NCI-H1417 treated with DMSO at 0.1 percent for 48 hours (cell line): ENCODE measurements at places on chromosomes 4 and X.

GRCh38 chrX:84873176-84873575 lies 130.5 kb upstream of the APOOL start:
- no peak for DNase-seq

- no peak for DNase-seq
Measured at GRCh38 chr4:73007526-73008100, 61.9 kb downstream of the COX18 start.

GRCh38 chr4:19780871-19781270 lies 470.8 kb upstream of the SLIT2 start:
- no peak for DNase-seq

- no peak for DNase-seq
Measured at GRCh38 chrX:49272421-49272820, 2.8 kb downstream of the PPP1R3F start.

DNA sequence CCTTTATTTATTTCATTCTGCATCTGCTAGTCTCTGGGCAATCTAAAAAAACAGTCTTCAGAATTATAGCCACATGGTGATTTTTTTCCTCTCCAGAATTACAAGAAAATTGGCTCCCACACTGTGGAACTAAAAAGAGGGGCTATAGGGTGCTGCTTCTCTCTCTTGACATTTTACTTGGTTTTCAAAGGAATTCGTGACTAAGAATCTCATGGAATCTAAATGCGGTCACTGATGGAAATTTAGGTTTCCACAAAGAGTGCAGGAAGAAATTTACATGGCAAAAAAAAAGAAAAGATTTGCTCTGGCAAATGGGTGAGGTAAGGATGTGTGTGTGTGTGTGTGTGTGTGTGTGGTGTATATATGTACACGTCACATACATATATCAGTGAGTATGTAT lies 10.2 kb downstream of the ATXN3L start:
- no peak for DNase-seq

DNA sequence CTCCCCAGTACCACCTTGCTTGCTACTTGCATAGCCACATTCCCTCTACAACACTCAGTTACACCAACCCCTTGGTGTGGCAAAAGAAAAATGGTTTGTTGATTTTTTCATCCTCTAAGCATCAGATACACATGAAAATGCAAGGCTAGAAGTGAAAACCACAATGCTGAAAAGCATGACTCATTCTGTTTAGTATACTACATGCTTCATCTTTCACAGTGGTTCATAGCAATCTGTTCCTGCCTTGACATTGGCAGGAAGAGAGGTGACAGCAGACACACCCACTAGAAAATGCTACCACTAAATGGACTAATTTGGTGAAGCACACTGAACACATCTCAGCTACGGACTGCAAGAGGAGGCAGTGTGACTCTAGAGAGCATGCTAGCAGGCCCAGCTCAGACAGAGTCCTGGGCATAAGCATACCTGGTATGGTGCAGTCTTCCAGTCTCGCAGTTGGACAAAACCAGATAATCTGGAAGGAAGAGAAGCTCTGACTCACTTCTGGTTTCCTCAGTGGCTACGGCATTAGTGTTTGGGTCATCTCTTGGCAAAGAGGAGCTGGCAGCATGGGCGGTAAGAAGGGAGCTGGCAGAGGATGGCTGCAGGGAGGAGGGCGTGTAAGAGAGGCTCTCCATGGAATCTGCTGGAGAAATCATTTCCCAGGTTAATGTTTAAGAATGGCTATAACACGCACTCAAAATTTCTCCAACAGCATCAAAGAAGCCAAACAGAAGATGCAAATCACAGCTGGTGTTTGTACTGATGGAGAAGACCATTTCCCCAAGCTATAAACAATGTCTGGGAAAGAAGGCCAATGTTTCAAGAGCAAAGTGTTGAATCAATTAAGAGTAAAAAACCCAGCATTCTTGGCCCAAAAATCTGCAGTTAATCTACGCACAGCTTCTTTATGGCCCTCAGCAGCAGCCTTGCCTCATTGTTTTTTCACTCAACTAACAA lies 37.8 kb downstream of the GAB3 start:
- DNase-seq = no peak

DNA sequence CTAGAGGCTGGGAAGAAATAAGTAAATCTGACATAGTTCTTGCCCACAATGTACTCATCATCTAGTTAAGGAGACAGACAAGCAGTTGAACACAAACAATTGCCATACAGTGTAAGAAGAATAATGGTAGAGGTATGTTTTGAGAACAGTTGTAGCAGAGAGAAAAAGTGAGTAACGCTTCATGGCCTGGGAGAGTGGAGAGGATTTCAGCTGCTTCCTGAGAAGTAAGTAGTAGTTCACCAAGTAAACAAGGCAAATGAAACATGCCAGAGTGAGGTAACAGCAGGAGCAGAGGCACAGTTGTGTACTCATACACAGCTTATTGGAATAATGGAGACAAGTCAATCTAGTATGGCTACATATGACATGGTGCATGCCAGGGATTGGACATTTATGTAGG lies 53.6 kb upstream of the RAP2C start:
- no peak for DNase-seq

- no peak for DNase-seq
Measured at GRCh38 chr4:7806338-7807090, 133.1 kb downstream of the AFAP1 start.

DNA sequence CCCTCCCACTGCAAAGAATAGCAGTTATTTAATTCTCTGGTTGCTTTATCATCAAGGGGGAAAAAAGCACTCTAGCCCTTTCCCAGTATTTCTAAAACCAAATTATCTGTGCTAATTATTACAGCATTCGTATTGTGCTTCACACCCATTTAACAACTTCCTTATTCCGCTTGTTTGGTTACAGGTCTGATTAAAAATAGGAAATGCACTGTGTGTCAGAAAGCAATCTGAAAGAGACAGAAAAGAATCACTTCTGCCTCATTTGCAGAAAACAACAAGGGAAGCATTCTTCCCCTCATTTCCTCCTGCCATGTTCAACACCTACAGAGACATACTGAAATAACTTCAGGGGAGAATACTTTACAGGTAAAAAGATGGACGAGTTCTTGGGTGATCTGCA lies 114.9 kb upstream of the MAP3K15 start:
- no peak for DNase-seq

GRCh38 chr4:182643801-182644682 lies 273.1 kb downstream of the DCTD start:
- DNase-seq = no peak

DNA sequence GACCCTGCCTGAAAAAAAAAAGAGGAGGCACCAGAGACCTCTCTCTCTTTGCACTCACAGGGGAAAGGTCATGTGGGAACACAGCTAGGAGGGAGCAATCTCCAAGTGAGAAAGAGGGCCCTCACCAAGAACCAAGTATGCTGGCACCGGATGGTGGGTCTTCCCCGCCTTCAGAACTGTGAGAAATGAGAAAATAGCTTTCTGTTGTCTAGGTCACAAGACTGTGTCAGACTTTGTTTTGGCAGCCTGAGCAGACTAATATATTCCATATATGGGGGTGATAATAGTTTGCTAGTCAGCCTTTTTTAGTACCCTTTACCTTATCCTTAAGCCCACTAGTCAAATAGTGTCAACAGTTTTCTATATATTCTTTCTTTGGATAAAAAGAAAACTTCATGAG lies 193.0 kb downstream of the TRIML1 start:
- DNase-seq = no peak

DNA sequence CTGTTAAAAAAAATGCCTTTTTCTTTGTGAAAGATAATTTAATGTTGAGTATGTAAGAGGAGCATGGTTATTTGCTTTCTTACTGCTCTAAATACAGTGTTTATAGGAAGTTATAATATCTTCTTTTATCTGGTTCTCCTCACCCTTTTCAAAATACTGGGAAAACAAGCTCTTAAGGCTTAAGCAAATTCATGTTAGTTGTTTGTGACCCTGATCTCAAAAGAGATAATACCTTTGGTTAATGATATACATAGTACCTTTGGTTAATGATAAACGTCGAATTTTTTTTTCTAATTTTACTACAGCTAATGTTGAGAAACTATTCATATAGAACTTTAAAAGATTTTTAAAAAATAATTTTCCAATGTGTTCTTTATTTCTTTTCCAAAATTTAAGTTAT lies 180.1 kb downstream of the RAPGEF2 start:
- no peak for DNase-seq

DNA sequence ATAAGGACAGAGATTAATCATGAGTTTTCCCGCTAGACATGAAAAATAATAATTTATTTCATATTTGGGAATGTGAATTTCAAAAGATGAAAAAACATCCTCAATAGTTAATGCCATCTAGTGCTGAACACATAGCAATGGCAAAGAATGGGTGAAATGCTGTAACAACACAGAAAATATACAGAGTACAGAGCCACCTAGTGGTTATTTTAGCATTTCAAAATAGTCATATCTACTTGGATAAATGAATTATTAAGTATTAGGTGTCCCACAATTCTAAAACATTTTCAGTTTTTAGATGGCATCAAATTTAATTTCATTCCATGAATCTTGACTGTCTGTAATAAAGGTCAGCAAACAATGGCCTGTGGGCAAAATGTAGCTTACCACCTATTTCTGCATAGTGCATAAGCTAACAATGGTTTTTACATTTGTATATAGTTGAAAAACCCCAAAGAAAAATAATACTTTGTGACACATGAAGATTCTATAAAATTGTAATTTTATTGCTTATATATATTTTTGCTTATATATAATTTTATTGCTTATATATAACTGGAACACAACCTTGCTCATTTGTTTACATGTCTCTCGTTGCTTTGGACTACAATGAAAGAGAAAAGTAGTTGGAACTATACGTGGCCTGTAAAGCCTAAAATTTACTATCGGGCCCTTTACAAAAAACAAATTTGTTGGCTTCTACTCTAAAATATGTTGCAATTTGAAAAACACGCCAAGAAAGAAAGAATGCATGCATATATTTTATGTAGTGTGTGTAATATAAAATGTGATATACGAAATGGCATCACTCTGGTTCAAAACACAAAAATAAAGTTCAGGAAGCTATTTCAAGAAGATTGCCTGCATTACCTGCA lies 99.1 kb upstream of the FAM47C start:
- peak; percentile 2 for DNase-seq

- DNase-seq = no peak
Measured at GRCh38 chr4:90099812-90100211, 27.4 kb upstream of the CCSER1 start.

DNA sequence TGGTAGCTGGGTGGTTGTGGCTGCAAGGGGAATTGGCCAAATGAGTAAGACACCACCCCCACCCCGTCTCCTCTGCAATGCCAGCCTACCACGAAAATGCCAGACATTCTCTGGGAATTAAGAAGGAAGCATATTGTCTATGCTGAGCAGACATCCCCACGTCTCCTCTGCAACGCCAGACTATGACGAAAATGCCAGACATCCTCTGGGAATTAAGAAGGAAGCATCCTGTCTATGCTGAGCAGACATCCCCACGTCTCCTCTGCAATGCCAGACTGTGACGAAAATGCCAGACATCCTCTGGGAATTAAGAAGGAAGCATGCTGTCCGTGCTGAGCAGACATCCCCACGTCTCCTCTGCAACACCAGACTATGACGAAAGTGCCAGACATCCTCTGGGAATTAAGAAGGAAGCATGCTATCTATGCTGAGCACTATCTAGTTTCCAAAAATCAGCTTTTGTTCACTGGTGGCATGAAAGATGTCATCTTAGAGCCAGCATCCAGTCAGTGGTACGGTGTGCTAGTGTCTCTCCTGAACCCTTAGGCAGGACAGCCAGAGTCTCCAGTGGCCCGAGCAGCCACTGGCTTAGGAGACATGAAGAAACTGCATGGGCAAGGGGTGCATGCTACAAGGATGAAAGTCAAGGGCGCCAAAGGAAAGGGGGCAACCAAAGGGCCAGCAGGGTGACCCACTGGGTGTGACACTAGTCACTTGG lies 339.8 kb upstream of the FRG1 start:
- no peak for DNase-seq

DNA sequence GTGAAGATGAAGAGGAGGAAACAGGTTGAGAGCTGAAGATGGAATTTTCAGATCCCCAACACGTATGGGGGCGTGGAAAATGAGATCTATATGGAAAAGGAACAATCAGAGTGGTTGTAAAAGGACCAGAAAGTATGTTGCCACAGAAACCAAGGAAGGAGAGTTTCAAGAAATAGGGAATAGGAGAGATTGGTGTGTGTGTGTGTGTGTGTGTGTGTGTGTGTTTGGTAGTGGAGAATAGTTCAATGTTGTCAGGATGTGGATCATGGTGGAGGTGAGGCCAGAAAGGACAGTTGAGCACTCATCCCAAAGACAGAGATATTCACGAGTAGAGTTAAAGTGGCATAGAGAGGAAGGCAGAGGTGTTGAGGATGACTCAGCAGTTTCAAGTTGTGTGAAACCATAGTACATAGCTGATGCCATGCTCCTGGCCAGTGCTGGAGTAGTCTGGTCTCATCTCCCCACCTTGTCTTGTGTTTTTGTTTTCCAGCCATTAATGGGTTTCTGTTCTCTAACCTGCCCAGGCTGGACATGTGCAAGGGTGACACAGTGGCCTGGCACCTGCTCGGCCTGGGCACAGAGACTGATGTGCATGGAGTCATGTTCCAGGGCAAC lies 36.1 kb downstream of the HEPH start:
- DNase-seq = no peak

GRCh38 chr4:168325591-168325990 lies 7.0 kb upstream of the DDX60 start:
- DNase-seq = no peak

- no peak for DNase-seq
Measured at GRCh38 chr4:140367738-140368137, 5.7 kb upstream of the SCOC start.

- no peak for DNase-seq
Measured at GRCh38 chr4:9893329-9894108, 112.1 kb downstream of the DRD5 start.

GRCh38 chr4:35138449-35138848 lies 1105.9 kb downstream of the ARAP2 start:
- no peak for DNase-seq

GRCh38 chrX:11439846-11440245 lies 146.6 kb downstream of the AMELX start:
- no peak for DNase-seq

DNA sequence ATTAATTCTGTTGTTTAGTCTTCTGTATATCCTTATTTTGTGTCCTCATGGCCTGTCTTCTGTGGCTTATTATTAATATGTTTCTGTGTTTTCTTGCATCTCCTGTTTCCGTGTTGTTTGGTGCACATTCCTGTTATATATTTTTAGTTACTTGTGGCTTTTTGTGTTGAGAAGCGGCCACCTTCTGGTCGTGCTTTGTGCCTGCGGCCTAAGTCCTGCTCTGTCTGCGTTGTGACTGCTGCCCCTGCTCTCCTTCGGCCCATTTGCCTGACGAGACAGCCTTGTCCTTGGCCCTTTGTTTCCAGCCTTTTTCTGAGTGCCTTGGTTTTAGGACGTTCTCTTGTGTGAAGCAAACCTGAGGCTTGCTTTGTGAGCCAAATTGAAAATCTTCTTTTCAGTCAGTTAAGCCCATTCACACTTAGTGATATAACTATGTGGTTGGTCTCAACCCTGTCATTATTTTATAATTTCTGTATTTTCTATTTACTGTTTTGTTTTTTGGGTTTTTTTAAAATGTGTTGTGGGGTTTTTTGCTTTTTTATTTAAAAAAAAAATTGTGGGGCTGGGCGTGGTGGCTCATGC lies 43.8 kb downstream of the TNIP2 start:
- no peak for DNase-seq

- DNase-seq = no peak
Measured at GRCh38 chr4:3256230-3257102, 7.5 kb downstream of the MSANTD1 start.

GRCh38 chr4:13990596-13991589 lies 363.4 kb upstream of the BOD1L1 start:
- DNase-seq = no peak

- DNase-seq = no peak
Measured at GRCh38 chr4:8362483-8362882, 78.0 kb downstream of the ACOX3 start.

- DNase-seq = no peak
Measured at GRCh38 chr4:178612733-178613132, 1170.5 kb upstream of the AGA start.
